ENCODE measurements at places on chromosomes 13 and 19.

GRCh38 chr13:48862572-48862971 is 113.1 kb upstream of the FNDC3A start:
- no peak for DNase-seq

DNA sequence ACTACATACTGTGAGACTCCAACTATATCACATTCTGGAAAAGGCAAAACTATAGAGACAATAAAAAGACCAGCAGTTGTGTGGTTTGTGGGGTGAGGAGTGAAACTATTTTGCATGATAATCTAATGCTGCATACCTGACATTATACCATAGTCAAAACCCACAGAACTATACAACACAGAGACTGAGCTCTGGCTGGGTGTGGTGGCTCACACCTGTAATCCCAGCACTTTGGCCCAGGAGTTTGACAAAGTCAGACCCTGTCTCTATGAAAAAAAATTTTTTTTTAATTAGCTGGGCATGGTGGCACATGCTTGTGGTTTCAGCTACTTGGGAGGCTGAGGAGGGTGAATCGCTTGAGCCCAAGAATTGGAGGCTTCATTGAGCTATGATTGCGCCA is 11.9 kb downstream of the ZNF541 start:
- DNase-seq = no peak

GRCh38 chr19:571566-571974 is 826 bp upstream of the BSG start:
- DNase-seq = no peak

DNA sequence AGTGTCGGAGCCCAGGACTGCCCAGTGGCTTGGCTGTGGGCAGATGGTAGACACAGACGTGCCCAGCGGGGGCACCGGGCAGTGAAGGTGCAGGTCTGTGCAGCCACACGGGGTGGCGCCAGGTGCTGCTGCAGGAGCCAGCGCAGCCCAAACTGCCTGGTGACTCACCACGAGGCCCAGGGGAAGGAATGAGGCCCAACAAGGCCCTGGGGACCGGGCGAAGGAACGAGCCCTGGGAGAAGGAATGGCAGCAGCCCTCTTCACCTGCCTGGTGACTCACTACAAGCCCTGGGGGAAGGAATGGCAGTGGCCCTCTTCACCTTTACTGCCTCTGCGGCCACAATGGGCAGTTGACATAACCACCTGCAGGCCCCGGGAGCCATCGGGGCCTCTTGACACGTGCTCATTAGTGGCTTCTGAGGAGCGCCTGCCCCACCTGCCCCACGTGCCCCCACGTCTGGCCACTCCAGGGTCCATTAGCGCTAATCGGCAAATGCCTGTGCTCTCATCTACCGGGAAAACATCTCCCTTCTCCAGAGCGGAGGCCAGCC is 9.3 kb downstream of the MED16 start:
- DNase-seq = no peak

DNA sequence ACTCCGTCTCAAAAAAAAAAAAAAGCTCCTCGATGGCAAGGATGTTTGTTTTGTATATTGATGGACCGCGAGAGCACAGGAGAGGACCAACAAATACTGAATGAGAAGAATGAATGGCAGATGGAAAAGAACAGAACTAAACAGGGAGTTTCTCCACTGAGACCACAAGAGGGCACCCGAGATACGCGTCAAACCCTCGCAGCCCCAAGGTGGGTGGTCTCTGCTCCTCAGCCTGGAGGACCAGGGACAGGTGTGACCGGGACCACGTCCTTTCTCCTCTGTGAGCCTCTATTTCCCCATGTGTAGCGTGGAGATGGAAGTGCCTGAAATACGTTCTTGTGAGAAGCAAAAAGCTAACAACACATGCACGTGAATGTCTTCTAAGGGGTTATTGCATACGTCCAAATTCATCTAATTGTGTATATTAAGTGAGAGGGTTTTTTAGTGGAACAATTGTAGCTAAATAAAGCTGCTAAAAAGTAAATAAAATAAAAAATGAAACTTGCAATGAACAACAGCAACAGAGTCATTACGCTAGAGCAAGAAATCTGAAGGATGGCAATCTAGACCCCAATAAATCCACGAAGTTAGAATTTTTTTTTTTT is 8.3 kb upstream of the CDC42EP5 start:
- no peak for DNase-seq

DNA sequence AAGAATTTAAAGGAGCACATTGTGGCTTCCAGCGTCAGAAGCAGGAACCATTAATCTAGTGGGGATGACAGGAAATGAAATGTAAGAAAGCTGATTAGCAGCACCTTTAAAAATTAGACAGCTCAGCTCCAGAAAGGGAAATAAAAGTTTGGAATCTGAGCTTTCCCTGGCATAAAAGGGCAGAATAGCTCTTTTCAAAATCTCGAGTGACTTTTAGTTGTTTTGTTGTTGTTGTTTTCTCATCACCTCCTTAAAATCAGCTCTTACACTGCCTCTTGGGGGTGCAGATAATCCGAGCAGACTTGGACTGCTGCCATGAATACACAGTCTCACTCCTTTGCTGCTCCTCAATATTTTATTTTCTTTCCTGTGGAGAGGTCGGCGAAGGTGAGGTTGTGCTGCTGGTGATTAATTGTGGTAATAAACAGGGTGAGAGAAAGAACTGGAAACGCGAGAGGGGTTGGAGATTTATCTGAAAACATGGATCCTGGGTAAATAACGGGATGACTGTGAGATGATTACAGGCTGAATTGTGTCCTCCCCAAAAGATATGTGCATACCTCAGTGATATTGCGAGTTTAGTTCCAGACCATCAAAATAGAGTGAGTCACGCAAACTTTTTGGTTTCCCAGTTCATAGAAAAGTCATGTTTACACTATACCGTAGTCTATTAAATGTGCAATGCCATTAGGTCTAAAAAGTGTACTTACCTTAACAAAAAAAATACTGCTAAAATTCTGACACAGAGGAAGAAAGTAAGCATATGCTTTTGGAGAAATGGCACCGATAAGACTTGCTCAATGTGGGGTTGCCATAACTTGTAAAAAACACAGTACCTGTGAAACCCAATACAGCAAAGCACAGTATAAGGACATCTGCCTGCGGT is 787.7 kb downstream of the UQCRFS1 start:
- no peak for DNase-seq

DNA sequence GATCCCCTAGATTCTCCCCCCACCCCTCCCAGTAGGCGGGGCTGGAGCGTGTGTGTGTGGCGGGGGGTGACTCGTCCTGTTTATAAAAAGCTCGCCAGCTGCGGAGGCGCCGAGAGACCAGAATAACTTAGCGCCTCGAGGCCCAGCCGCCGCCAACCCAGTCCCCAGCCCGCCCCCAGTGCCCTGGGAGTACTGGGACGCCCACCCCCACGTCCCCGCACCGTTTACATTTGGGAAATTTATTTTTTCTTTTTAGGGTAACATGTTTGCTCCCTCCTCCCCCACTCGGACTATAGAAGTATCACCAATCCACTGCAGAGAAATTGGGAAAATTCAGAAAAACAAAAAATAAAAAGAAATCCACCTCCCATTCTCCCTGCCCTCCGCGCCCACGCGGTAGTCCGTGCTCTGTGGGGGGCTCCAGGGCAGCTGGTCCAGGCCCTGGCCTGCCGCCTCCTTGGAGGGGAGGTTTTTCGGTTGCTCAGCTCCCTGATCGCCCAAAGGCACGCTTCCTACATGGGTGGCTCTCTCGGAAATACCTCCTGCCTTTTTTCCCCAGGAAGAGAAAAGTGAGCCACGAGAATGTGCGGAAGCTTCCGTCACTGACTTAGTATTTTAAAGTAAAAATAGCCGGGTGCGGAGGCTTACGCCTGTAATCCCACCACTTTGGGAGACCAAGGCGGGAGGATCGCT is 1.5 kb upstream of the RAB3A start:
- peak; percentile 53 for DNase-seq

- DNase-seq = no peak
Observed at GRCh38 chr13:31282741-31283455, 83.1 kb downstream of the B3GLCT start.

DNA sequence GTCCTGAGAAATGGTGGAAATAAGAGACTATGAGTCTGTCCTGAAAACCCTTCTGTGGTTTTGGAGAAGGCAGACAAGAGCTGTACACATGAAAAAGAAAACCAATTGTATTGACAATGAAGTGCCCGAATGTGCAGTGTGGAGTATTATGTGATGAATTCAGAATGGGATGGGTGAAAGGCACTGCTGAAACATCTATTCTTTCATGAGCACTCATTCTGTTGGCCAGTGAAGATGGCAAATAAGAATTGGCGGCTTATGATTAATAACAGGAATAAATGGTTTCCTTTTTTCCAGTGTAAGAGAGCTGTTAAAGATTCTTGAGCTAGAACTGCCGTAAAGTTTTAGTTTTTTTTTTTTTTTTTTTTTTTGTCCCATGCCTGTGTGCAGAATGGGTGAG is 5.7 kb downstream of the POLR1D start:
- no peak for DNase-seq
